Activated CD4-positive, alpha-beta T cell treated with anti-CD3 and anti-CD28 coated beads, Interleukin-2, amount 10 ng/mL, durations not matched to agents 24 days and 14 days (primary cell): ENCODE measurements at places on chromosomes 2 and 18. TPM values are rescaled to one million over a fixed set of nuclear protein-coding genes. Genes with fewer than 3 reads are reported as not detected.

GRCh38 chr2:50344509-50345106 lies 687.3 kb downstream of the NRXN1 start:
- H3K36me3 ChIP-seq = no peaks in the 10 kb centered on the region
- no peak for DNase-seq
- no peak overlapping the region for H3K4me3 ChIP-seq
- H3K4me1 ChIP-seq = no peaks in the 10 kb centered on the region
- H3K27me3 ChIP-seq = peaks cover 34% of the 10 kb centered on the region

The DSC3 gene
- not detected in 2 replicates for total RNA-seq

- H3K4me3 ChIP-seq = no peak overlapping the region
- no peaks in the 10 kb centered on the region for H3K4me1 ChIP-seq
- no peak overlapping the region for H3K27ac ChIP-seq
These were observed 40.7 kb downstream of the FER1L5 start for GRCh38 chr2:96683307-96683706.

The RGPD3 gene
- total RNA-seq = 0.21 TPM in 2 replicates

The ST6GAL2 gene
- total RNA-seq = not detected in 2 replicates

The BOLL gene
- not detected in 2 replicates for total RNA-seq
